ENCODE measurements at places on chromosomes 4 and X.

DNA sequence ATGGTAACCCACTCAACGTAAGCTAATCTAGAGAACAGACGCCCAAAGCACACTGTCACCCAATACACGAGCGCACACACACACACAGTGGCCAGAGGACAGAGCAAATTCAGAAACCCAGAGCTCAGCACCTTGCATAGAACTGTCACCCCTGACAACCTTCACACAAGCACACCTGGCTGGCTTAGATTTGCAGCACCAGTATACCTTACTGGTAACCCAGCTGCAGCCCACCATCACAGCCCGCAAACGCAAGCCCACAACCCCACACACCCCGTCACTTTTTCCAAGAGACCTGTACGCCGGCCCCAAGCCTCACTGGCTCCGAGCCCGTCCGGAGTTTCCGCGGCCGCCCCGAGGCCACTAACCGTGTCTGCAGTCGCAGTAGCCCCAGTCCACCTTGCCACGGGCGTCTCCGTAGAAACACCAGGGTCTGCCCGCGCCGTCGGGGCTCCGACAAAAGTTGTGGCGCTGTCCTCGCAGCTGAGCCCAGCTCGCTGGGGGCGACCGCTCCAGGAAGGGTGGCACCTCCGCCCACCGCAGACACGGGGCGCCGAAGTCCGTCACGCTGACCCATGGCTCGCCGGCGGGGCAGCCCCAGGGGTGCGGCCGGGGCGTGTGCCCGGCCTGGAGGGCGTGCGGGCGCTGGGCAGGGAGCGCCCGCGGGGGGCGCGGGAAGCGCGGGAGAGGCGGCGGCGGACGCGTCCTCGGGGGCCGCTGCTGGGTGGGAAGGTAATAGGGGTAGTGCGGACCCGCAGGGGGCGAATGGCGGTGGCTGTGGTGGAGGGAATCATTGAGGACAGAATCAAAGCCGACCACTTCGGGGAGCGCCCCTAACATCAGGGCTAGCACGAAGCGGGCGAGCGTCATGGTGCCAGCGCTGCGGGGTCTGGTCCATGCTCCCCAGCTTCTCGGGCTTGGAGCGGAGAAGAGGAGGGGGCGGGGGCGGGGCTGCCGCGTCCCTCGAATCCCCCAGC is 664 bp downstream of the PRSS12 start:
- DNase-seq: no peak

DNA sequence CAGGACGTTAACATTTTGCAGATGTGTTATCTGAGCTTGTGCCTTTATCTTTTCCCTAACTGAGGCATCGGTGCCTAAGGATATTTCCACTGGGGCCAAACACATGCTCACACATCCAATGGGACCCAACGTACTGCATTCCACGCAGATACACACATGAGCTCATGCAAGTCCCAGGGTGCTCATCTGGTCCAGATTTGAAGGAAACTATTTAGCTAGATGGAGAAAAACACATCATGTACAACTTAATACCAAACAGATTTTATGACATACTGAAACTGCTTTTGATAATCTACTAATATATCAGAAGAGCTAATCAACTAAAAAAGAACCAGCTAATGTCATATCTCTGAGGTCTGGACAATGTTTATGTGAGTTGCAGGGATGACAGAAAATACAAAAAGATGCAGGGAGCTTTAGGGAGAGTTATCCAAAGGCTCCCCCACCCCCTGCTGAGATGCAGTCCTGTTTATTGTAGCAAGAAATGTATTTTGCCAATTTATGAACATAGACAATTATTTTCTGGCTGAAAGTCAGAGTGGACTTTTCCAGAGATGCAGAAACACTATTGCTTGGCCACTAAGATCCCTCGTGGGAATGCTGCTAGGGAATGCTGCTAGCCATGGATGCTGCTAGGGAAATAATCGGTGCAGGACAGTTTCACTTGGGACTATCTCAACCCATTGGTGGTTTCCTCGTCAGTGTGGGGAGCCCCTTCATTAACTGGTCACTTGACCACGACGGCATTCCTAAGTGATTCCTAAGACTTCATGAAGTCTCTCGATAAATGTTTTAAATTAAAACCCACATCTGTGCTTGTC is 172.8 kb downstream of the SMIM20 start:
- no peak for DNase-seq

GRCh38 chr4:113350576-113350975 is 301.1 kb downstream of the ANK2 start:
- no peak for DNase-seq

DNA sequence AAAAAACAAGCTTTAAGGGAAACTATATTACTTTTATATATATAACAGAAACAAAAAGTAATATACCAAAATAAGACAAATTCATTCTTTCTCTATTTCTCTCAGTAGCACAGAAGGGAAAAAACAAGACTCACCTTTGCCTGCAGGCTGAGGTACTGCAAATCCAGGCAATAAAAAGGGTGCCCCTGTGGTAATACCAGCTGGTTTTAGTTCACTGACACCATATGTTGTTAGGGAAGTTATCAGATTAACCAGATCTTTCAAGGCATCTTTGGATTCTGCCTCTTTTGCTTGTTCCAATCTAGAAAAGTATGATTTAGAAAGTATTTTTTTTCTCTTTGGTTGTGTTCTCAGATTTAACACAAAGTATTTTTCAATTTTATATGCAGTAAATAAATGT is 139.8 kb downstream of the WDFY3 start:
- no peak for DNase-seq

DNA sequence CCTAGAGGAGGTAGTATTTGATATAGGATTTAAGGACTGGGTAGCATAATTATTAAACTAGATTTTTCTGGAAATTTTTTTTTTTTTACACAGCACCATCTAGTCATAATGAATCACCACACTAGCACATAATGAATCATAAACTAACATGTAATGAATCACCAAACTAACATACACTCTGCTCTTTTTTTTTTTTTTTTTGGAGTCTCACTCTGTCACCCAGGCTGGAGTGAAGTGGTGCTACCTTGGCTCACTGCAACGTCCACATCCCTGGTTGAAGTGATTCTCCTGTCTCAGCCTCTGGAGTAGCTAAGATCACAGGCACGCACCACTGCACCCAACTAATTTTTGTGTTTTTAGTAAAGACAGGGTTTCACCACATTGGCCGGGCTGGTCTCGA is 92.5 kb downstream of the FAM13A start:
- DNase-seq: no peak

All from activated CD4-positive, alpha-beta T cell treated with anti-CD3 and anti-CD28 coated beads, Interleukin-2, amount 50 U/mL, for 24 hours (primary cell).